ENCODE measurements at places on chromosomes 13 and 19. TPM values are rescaled to one million over a fixed set of nuclear protein-coding genes. Genes with fewer than 3 reads are reported as not detected.
A peak's percentile ranks its signal among the peaks of the same experiment; 100 is the strongest.

DNA sequence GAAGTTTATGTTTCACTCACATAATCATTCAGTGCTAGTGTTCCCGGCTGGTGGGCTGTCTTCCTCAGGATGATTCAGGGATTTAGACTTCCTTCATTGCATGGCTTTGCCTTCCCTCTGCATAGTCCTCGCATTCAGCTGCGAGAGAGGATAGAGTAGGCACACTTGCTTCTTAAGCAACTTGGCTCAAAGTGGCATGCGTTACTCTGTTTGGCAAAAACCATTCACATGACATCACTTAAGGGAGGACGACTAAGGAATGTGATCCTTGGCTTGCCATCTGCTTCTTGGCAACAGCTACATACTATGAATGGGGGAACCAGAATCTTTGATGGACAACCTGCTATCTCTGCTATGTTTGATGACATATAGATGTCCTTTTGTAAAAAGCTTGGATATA is 359.3 kb downstream of the TDRD3 start:
- peak; percentile 15 for DNase-seq
- no peaks in the 10 kb centered on the region for H3K27me3 ChIP-seq
- no peak overlapping the region for H3K4me3 ChIP-seq
- H3K36me3 ChIP-seq, result no peaks in the 10 kb centered on the region
- H3K4me1 ChIP-seq, result no peaks in the 10 kb centered on the region

- no peak overlapping the region for H3K27ac ChIP-seq
- DNase-seq, result no peak
- H3K4me3 ChIP-seq, result no peak overlapping the region
These were observed 7.0 kb downstream of the RCN3 start for GRCh38 chr19:49534632-49535385.

Gene GNA15
- 11.1 TPM for total RNA-seq

Gene ZNF507
- 37.5 TPM for total RNA-seq

DNA sequence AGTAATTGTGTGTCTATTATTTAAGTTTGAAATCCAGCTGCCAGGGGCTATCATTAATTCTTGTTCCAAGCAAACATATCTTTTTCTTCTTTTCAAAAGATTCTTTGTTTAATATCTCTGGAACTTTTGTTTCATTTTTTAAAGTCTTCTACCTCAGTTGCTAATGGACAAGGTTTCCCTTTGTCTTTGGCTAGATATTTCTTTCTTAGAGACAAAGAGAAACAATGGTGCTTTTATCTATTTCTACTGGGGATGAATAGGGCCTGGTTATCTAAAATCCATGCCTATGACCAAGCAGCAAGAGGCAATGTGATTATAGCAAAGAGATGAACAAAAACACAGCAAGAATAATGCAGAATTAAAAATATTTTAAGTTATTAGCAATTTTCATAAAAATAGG is 661.3 kb upstream of the KLF12 start:
- no peaks in the 10 kb centered on the region for H3K4me1 ChIP-seq
- H3K27me3 ChIP-seq, result no peaks in the 10 kb centered on the region
- no peak overlapping the region for H3K27ac ChIP-seq

DNA sequence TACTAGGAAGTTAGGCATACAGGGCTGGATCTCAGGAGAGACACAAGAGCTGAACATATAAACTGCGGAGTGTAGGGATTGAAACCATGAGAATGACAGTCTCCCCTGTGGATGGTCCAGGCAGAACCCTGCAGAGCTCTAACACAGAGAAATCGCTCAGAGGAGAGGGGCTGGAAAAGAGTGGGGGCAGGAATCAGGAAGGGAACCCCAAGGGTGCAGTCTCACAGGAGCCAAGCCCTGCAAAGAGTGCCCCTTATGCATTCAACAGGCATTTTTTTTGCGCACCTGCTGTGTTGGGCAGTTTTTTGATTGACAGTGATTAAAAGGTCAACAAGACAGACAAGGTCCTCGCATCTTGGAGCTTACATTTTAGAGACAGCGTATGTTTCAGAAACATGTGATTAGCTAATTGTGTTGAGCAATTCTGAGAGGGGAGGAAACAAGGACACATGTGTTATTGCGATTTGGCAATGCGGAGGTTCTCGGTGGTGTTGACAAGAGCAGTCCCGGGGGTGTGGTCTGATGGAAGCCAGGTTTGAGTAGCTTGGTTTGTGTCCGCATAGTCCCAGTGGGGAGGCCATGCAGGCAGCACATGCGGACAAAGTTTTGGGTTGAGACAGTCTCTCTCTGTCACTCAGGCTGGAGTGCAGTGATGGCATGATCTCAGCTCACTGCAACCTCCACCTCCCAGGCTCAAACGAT is 182.6 kb upstream of the IRS2 start:
- H3K27ac ChIP-seq, result no peak overlapping the region
- no peaks in the 10 kb centered on the region for H3K27me3 ChIP-seq
- no peaks in the 10 kb centered on the region for H3K4me1 ChIP-seq

Gene ZNF570
- 6.6 TPM for total RNA-seq

- no peaks in the 10 kb centered on the region for H3K27me3 ChIP-seq
- H3K36me3 ChIP-seq, result no peaks in the 10 kb centered on the region
- H3K27ac ChIP-seq, result no peak overlapping the region
- DNase-seq, result no peak
These were observed 68.0 kb upstream of the GPR183 start for GRCh38 chr13:99374994-99375737.

- no peak for DNase-seq
- peaks cover 3% of the 10 kb centered on the region for H3K4me1 ChIP-seq
- H3K4me3 ChIP-seq, result no peak overlapping the region
- H3K27me3 ChIP-seq, result peaks cover 51% of the 10 kb centered on the region
These were observed 7.7 kb upstream of the ONECUT3 start for GRCh38 chr19:1745589-1746031.

- no peaks in the 10 kb centered on the region for H3K4me1 ChIP-seq
- no peak overlapping the region for H3K27ac ChIP-seq
- no peak for DNase-seq
- H3K36me3 ChIP-seq, result no peaks in the 10 kb centered on the region
- no peak overlapping the region for H3K4me3 ChIP-seq
These were observed 14.8 kb downstream of the URI1 start for GRCh38 chr19:29956855-29957254.

Gene GNG8
- not detected for total RNA-seq

Gene NTN5
- total RNA-seq, result 2.6 TPM

Gene C3
- 165 TPM for total RNA-seq

Gene ZNF30
- total RNA-seq, result 7.2 TPM

Gene ZNF99
- total RNA-seq, result 1.2 TPM

Gene CPAMD8
- 216 TPM for total RNA-seq

- H3K36me3 ChIP-seq, result no peaks in the 10 kb centered on the region
- H3K4me3 ChIP-seq, result no peak overlapping the region
- no peak for DNase-seq
- no peaks in the 10 kb centered on the region for H3K4me1 ChIP-seq
- H3K27ac ChIP-seq, result no peak overlapping the region
- H3K27me3 ChIP-seq, result peaks cover 5% of the 10 kb centered on the region
These were observed 92.6 kb upstream of the PEG3 start for GRCh38 chr19:56933014-56933705.

Gene AXL
- 168 TPM for total RNA-seq

Gene RPL28
- 439 TPM for total RNA-seq

DNA sequence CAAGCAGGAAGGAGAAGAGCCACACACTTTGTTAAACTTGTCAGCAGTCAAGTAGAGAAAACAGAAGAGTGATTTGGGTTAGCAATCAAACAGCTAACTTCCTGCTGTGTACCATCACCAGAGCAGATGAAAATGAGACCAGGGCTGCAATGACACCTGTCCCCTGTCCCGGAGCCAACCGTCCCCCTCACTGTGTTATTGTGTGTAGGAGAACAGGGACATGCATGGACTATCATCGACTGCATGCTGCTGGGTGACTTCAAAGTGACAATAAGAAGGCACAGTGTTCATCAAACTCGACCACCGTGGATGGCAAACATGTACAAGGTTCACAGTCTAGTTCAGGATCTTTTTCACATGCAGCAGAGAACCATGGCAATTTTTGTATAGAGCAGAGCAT is 94.0 kb upstream of the SLC15A1 start:
- H3K4me3 ChIP-seq, result no peak overlapping the region
- no peaks in the 10 kb centered on the region for H3K36me3 ChIP-seq
- no peaks in the 10 kb centered on the region for H3K27me3 ChIP-seq

DNA sequence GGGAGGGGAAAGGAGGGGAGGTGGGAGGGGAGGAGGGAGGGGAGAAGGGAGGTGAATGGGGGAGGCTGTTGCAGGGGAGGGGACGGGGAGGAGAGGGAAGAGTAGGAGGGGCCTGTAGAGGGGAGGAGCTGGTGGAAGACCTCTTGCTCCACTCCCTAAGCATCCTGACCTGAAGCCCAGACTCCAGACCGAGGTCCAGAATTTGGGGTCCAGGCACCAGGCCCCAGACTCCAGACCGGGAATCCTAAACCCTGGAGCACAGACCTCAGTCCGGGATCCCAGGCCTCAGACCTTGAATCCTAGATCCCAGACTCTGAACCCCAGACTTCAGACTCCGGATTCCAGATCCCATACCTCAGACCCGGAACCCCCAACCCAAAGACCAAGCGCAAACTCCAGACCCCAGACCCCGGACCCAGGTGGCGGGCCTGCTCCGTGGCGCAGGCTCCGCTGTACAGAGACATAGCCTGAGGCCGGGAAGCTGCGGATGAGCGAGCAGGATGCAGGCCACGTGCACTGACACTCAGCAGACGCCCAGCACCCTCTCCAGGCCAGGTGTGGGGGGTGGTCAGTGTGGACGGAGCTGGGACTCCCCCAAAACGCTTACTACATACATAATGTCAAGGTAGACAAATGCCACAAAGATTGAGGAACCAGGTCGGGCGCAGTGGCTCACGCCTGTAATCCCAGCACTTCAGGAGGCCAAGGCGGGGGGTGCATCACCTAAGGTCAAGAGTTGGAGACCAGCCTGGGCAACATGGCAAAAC is 710 bp upstream of the BTBD2 start:
- H3K4me3 ChIP-seq, result peak overlapping the region; percentile 30
- no peaks in the 10 kb centered on the region for H3K36me3 ChIP-seq
- H3K27me3 ChIP-seq, result no peaks in the 10 kb centered on the region
- H3K4me1 ChIP-seq, result no peaks in the 10 kb centered on the region
- peak; percentile 75 for DNase-seq

DNA sequence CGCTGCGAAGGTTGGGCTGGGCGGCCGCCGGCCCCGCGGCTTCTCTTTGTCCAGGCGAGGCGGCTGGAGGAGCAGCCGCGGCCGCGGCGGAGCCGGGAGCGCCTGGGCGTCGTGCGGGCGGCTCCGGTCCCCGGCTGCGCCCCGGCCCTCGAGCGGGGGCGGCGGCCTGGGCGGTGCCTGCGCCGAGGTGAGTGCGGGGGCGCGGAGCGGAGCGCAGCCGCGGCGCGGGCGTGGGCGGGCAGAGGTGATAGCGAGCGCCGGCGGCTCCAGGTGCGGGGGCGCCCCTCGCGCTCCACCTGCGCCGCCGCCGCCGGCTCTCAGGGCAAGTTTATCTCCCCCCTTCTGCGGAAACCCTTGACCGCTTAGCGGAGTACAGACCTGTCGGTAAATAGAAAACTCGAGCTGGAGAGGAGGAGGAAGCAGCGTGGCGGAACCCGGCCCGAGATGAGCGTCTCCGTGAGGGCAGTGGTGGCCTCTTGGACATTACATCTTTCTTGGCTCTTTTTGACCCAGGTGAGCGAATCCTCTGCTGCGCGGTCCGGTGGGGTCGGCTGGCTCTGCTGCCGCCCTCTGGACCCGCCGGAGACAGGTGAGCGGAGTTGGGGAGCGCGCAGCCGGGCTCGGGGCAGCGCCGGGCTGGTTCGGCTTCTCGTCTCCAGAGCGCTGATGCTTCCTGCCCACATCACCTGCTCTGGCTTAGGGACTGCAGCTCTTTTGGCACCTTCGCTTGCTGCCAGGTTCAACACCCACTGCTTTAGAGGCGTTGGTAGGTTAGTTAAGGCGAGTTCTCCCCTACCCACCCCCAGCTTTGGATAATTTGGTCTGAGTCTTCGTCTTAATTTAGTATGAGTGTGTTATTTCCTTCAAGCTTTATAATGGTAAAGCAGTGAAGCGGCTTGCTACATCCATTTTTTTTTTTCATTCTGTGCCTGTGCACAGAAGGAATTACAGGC is at the start of gene MTUS2:
TSS of gene MTUS2 (plus strand) at position 241 of the 953 bp plus-strand sequence.
- DNase-seq, result no peak
- peaks cover 4% of the 10 kb centered on the region for H3K27me3 ChIP-seq
- H3K36me3 ChIP-seq, result no peaks in the 10 kb centered on the region
- H3K4me1 ChIP-seq, result no peaks in the 10 kb centered on the region

- H3K27ac ChIP-seq, result no peak overlapping the region
- no peak for DNase-seq
- H3K27me3 ChIP-seq, result no peaks in the 10 kb centered on the region
- no peaks in the 10 kb centered on the region for H3K36me3 ChIP-seq
- H3K4me3 ChIP-seq, result no peak overlapping the region
These were observed 137.3 kb upstream of the FNDC3A start for GRCh38 chr13:48838193-48838973.

- no peaks in the 10 kb centered on the region for H3K4me1 ChIP-seq
- no peaks in the 10 kb centered on the region for H3K36me3 ChIP-seq
- H3K4me3 ChIP-seq, result no peak overlapping the region
- DNase-seq, result no peak
- no peak overlapping the region for H3K27ac ChIP-seq
These were observed 89.8 kb downstream of the MBNL2 start for GRCh38 chr13:97311956-97312355.

DNA sequence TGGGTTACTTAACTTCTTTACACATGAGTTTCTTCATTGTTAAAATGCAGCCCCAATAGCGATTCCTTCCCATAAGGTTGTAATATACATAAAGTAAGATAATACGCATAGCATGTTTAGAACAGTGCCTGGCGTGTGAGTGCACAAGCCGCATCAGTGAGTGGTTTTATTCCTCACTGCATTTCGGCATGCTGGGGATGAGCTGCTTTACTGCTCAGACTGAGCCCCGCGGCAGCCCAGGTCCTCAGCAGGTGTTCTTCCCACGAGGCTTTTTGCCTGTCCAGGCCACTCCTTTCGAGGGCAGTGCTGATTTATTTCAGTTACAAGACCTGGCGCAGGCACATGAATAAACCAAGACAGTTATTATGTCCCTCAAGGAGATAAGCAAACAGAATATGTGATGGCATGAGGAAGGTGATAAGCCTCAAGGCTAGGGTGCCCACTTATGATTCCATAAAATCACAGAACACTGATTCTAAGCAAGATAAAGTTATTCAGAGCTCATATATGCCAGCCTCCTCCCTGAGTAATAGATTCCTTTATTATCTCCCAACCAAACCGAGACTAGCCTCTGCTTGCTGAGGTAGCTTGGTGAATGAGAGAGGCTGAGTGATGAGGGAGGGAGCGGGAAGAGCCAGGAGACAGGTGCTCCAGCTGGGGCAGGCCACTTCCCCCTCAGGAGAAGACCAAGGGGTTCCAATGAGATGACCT is 505.5 kb downstream of the DIAPH3 start:
- H3K4me3 ChIP-seq, result no peak overlapping the region
- H3K36me3 ChIP-seq, result no peaks in the 10 kb centered on the region
- H3K27me3 ChIP-seq, result no peaks in the 10 kb centered on the region
- H3K4me1 ChIP-seq, result no peaks in the 10 kb centered on the region

Data from prostate gland (tissue), 2 donors.